ENCODE measurements at places on chromosomes 3 and 15.

DNA sequence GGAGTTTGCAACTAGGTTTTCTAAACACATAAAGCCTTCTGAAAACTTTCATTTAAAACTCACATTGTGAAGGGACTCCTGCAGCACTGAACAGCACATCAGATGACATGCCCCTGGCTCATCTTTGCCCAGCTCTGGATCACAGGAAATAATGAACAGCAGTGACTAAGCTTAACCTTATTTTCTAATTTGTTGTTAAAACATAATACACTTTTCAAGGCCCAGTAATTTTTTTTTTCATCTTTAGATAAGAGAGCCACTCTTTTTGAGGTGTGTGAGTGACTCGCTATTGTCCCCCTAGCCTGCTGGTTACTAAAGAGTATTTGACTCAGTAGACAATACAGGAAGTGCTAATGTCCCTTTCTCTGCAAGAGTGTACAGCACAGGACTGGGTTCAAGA is 204.0 kb downstream of the OSBPL10 start:
- DNase-seq = no peak

DNA sequence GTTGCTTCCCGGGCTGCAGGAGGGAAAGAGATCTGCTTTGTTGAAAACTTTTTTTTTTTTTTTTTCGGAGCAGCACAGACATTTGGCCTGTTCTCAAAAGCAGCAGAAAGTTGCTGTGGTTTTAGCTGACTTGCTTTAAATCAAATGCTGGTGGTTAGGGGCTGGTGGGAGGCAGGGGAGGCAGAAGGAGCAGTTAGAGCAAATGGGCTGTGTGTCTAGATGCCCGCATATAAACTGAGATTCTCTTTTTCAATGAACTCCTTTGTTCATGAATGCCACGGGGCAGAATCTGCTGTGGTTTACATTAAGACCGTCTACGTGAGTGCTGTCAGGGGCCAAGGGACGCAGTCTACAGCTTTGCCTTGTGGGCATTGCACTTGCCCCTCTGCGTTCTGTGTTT is 95.9 kb downstream of the FLNB start:
- DNase-seq = no peak

DNA sequence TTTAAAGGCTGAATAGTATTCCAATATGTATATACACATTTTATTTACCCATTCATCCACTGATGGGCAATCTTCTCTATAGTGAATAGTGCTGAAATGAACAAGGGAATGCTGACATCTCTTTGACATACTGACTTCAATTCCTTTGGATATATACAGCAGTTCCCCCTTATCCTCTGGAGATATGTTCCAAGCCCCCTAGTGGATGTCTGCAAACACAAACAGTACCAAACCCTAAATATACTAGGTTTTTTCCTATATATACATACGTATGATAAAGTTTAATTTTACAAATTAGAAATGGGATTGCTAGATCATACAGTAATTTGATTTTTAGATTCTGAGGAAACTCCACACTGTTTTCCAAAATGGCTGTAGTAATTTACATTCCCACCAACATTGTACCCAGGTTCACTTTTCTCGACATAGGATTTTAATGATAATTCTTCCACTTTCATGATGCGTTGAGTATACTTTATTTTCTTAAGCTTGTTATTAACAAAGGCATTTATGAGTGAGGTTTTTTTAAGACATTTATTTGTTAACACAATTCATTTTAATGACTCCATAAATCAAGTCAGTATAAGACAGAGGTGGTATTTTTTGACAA is 38.2 kb downstream of the VPS13C start:
- no peak for DNase-seq

GRCh38 chr15:64379216-64379960 is 1.9 kb downstream of the PCLAF start:
- no peak for DNase-seq

DNA sequence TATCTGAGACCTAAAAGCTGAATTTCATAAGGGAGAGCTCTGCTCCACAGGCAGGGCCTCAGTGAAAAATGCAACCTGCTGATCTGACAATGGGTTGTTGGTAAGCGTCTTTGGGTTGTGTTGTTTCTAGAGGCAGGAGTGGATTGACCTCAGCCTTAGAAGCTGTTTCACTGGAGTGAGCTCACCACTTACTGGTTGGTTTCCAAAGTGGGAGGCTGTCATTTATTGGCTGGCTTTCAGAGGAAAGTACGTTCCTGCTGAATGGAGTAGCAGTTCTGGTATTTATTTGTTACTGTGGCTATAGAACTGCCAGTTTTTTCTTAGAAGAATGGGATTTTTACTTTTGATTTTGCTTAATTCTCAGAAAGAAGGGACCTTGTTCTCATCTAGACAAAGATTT is 29.3 kb upstream of the COL6A5 start:
- DNase-seq = no peak

- no peak for DNase-seq
These were observed 10.6 kb upstream of the CPB1 start for GRCh38 chr3:148816981-148817525.

DNA sequence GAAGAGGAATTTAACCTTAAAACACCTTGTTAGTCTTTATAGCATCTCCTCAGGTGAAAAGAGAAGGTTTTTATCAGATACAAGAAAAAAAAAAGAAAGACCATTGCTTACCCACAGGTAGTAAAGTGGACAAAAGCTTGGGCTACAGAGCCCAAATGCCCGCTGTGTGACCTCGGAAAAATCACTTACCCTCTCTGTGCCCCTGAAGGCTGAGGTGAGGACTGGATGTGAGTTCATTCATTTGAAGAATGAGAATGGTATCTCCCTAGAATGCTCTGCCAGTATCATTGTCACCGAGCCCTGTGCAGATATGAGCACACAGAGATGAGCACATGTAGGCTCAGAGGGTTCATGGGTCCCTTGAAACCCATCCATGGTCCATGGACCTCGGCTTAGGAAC is 17.6 kb upstream of the FAM240A start:
- DNase-seq = no peak
